Stimulated activated CD8-positive, alpha-beta memory T cell treated with anti-CD3 and anti-CD28 coated beads, Interleukin-15, amount 100 ng/mL, for 4 hours (primary cell): ENCODE measurements at places on chromosomes 2 and 18.

DNA sequence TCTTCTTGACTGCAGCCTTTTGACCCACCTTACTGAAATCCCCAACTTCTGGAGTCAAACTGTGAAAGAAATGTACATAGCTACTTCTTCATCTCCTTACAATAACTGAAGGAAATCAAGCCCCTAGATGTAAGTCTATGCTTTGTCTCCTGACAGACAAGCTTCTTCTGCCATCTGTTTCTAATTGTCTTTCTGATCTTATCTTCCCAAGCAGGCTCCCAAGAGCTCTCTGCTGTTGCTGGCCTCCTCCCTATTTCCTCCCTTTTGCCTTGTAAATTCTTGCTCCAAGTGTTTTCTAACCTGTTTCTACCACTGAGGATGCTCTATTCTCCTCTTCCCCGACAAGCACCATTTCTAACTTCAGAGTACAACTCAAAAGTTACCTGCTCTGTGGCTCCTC, 77.4 kb upstream of the OSR1 start:
- no peak for DNase-seq

- DNase-seq, result no peak
Measured at GRCh38 chr2:143600116-143600515, 470.9 kb downstream of the ARHGAP15 start.

GRCh38 chr2:223647258-223647952, 45.2 kb upstream of the SCG2 start:
- no peak for DNase-seq

DNA sequence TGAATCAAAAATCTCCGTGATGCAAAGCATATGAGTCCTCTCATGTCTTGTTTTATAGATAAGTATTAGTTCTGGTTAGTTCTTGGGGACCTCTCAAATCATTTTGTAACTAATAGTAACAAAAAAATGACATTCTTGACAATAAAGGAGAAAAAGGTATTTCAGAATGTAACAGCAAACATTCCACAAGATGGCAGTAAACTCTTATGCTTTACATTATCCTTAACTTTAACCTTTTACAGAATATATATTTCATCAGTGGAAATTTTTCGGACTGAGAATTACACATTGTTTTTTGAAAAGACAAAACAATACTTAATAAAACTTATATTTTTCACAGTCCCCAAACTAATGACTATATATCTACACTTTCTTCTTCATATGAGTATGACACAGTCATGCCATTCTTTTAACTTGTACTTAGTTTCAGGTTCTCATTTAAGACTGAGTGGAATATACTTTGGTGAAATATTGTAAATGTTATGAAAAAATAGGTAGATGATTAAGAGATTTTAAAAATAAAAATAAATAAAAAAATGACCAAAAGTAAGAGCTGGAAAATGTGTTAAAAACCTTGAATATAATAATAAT, 142.9 kb upstream of the NXPH2 start:
- DNase-seq, result no peak
